ENCODE measurements at places on chromosomes 12 and 14.

DNA sequence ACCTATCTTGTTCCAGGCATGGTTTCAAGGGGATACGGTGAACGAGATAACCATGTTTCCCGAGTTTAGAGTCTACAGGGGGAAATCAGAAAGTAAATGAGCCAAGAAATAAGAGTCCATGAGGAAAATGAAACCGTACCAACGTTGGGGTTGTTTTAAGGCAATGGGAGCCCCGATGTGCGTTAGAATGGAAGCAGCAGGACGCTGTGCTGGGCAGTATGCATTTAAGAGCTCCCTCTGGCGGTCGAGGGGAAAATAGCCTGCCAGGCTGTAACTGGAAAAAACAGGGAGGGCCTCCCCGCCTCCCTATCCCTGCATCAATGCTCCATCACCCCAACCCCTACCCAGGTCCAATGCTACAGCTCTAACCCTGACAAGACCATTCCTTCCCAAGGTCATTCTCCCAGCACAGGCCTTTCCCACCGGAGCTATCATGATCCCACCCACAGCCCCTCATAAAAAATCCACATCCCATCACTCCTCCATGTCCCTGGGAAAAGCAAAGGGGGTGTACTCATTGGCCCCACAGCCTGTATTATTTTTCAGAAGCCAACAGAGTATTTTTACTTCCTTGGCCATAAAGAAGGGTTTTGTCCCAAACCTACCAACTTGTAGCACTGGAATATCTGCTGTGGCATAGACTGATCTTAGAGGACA, 226.3 kb upstream of the NOS1 start:
- DNase-seq = peak; percentile 24

DNA sequence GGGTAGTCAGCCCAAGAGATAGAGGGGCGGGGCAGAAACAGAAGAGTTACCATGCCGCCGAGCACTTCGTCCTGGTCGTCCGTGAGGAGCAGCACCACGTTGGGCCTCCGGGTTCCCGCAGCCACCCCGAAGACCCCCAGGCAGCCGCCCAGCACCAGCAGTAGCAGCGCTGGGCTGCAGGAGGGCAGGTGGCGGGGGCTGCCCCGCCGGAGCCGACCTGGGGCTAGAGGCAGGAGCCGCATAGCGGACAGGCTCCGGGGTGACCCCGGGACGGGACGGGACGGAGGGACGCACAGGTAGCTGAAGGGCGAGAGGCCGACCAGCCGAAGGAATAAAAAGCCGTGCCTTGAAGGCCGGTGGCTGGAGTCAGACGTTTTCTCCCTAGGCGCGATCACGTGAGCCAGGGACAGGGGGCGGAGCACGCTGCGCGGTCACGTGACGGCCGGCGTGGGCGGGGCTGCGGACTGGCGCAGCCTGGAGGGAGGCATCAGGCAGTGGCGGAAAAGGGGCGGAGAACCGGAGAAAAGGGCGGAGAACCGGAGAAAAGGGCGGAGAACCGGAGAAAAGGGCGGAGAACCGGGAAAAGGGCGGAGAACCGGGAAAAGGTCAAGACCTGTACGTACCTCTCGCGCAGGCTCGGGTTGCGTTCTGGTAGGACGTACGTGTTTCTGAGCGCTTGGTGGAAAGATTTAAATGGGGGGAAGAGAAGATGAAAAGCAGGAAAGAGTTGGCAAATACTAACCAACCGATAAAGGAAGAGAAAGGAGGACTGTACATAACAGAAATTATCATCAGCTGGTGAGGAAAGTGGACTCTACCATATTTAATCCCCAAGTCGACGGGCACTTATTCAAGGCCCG, at the start of gene GNS:
GNS (minus strand) TSS at position 372 of the 860 bp plus-strand sequence; CDS start at position 242, 130 bp downstream.
- DNase-seq = peak; percentile 95

- DNase-seq = no peak
Observed at GRCh38 chr12:46900734-46901463, 75.1 kb upstream of the SLC38A4 start.

DNA sequence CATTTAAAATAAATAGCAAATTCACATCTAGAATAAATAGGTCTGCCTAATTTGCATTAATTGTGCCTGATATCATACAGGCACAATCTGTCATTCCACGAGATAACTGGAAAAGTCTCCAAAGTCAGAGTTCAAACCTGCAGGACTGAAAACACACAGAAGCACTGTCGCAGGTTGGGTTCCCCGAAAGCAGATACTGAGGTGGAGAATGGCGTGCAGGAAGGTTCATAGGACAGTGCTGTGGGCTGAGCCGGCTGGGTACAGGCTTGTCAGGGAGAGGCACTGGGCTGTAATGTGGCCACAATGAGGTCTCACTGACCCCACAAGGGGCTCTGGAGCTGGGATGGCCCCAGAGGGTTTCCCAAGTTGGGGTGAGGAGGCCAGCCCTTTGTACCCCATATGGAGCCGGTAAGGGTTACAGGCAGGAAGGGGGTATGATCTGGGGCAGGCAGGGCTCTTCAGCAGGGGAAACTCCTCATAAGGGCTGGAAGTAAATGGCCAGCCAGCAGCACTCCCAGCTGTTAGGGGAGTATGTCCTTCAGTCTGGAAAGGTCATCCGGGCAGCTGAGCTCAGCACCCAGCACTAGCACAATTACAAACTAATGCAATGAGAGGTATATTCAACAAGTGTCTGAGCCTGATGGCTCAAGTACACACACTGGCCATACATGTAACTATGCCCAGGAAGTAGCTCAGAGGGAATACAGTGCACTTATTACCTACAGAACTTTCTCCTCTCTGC, 68.5 kb downstream of the NT5DC3 start:
- no peak for DNase-seq

DNA sequence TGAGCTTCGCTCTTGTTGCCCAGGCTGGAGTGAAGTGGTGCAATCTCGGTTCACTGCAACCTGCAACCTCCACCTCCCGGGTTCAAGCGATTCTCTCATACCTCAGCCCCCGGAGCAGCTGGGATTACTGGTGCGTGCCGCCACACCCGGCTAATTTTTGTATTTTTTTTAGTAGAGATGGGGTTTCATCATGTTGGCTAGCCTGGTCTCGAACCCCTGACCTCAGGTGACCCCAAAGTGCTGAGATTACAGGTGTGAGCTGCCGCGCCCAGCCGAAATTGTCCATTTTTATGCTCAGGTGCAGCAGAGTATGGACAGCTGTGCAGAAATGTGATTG, 19.2 kb upstream of the CYP46A1 start:
- DNase-seq = no peak

- DNase-seq = no peak
Observed at GRCh38 chr12:46518169-46518568, 145.6 kb upstream of the SLC38A2 start.

DNA sequence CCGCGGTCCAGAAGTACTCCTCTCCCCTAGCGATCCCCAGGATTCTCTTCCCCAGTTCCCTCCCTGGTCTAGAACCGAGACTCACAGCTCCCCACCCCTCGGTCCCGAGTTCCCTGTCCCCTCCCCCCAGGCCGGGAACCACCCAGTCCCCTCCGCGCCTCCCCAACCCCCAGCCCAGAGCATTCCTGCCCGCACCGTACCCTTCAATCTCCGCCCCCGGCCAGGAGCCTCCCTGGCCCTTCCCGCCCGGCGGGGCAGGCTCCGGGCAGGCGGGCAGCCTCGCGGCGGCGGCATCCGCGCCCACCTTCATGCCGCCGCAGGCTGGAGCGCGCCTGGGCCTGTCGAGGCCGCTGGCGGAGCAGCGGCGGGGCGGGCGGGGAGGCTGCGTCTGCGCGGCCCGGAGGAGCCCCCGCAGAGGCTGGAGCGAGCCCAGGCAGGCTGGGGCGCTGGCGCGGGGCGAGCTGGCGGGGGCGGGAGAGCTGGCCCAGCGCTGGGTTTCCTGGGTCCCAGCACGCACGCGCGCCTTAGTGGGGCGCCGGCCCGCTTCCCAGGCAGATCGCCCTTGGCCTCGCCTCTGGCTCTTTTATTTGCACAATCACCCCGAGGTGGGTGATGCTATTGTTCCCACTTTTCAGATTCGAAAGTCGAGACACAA, 22.2 kb upstream of the GPR132 start:
- peak; percentile 12 for DNase-seq

DNA sequence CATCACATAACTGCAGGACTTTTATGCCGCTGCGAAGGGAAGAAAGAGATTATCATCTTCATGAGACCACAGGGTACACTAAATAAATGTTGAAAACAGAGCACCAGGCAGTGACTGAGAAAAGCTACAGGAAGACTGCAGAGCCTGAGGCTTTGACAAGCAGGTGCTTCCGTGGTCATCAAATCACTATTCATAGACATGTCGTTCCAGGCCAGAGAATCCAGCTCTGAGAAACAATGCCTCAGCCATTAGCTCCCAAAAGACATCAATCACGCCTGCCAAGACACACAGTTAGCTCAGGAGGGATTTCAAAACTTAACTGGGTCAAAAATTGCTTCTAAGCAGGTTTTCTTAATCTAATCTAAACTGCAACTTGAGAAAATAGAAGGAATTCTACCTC, 47.2 kb upstream of the GARIN6 start:
- peak; percentile 19 for DNase-seq

GRCh38 chr12:47189728-47190127, 110.0 kb upstream of the AMIGO2 start:
- DNase-seq = no peak

DNA sequence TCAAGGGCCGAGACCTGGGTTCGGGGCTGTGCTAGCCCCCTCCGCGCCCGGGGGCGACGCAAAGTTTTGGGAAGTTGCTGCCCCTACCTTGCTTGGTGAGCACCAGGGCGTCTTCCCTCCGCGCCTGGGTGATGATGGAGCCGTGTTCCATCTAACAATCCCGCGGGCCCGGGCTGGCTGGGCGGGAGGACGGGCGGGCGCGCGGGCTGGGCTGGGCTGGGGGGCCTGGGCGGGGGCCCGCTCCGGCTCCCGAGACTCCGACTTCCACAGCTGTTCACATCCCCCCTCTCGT, 298 bp downstream of the CTDSP2 start:
- no peak for DNase-seq

GRCh38 chr12:39831587-39832315, 212.1 kb upstream of the ABCD2 start:
- DNase-seq = no peak

DNA sequence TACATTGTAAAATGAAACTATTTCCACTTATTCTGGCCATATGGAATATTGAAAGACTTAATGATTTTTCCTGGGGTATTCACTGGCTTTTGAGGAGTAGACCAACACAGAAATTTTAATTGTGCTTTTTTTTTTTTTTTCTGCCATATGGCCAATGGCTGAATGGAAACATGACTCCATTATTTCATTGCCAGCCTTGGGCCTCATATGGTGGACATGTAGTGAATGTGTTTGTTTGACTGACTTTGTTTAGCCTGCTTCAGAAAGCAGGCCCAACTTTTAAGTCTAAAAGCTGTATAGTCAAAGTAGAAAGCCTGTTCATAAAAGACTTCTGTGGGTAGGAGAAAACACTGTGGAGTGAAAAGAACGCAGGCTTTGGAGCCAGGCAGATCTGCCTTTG, 2.4 kb downstream of the GNG2 start:
- DNase-seq = no peak

GRCh38 chr14:65101631-65102440, 481 bp downstream of the MAX start:
- DNase-seq = peak; percentile 8

GRCh38 chr14:77212943-77213678, 31.5 kb downstream of the TMEM63C start:
- peak; percentile 24 for DNase-seq

DNA sequence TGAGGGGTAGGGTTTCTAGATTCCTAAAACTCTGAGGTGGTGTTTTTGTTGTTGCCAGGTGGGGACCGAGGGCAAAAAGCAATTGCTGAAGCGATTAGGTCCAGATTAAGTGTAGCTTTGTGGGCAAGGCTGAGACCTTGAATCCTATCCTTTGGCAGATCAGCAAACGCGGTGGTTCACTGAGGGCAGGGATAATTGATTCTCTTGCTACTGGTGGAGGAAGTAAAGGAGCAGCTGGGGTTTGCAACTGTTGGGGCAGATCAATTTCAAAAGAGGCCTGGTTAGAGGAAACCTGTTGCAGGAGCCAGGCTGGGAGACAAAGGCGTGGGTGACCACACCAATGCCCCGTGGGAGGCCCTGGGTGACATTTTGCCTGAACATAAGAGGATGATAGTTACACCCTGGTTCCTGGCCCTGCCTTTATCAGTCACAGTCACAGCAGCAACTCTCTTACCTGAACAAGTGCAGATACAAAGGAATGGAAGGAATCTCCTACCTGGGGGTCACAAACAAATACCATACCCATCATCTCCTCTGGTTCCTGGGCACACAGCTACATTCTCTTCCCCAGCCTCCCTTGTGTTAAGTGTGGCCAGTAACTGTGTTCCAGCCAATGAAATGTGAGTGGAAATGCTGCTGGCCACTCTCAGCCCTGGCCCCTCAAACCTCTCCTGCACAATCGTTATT, 43.3 kb upstream of the RASSF3 start:
- peak; percentile 77 for DNase-seq

DNA sequence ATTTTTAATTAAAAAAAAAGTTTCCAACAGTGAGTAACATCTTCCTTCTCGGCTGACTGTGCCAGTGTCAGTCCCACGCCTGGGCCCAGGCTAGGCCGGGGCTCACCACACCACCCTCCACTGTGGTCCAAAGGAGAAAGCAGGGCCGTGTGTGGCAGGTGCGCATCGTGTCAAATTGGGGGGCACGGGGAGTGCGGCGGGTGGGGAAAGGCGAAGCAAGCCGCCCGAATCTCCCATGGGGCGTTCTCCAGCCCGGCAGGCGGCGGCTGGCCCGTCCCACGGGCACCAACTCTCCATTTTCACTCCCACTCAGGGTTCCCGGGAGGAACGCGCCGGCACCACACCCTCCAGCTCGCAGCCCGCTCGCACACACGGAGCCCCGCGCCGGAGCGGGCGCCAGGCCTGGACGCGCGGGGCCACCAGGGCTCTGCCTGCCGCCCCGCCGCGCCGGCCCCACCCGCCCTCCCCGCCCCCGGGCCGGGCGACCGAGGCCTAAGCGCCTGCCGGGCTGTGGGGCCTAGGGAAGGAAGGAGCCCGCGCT, 604 bp downstream of the EEA1 start:
- peak; percentile 56 for DNase-seq

DNA sequence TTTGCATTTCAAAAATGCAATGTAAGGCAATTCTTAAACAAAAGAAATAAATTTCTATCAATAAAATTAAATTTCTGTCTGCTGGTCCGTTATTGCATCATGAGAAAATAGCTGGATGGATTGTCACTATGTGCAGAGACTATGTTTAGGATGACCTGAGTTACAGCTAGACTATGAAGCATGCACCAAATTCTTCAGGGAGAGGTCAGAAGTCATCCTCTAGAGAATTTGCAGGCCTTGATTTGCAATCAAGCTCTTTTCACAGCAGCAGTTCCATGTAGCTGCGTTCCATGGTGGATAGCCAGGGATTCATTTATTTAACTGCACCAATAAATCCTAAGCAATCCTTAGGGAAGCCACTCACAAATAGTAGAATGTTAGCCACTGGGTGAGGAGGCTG, 253.7 kb downstream of the MSRB3 start:
- no peak for DNase-seq

- no peak for DNase-seq
Observed at GRCh38 chr14:67683842-67684241, 9.4 kb upstream of the VTI1B start.

DNA sequence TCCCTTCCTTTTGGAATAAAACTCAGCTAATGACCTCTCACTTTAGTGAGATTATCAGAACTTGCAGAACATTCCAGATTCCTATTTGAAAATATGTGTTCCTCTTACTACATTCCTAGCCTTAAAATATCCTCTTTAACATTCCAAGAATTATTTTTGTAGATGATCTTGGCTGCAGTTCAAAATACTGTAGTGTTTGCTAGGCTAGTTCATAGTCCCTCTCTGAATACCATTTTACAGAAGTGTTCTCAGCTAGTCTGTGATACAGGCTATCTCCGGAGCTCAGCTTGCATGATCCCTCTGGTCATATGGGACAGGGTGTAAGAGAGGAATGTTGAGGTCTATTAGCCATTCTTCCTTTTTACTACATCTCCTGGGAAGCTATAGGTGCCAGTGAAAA, 17.6 kb upstream of the GPR33 start:
- peak; percentile 35 for DNase-seq

GRCh38 chr12:126107659-126108058, 1042.4 kb downstream of the AACS start:
- no peak for DNase-seq

Measured in myocyte (in vitro differentiated cells).